ENCODE measurements at places on chromosomes 5 and 9.

DNA sequence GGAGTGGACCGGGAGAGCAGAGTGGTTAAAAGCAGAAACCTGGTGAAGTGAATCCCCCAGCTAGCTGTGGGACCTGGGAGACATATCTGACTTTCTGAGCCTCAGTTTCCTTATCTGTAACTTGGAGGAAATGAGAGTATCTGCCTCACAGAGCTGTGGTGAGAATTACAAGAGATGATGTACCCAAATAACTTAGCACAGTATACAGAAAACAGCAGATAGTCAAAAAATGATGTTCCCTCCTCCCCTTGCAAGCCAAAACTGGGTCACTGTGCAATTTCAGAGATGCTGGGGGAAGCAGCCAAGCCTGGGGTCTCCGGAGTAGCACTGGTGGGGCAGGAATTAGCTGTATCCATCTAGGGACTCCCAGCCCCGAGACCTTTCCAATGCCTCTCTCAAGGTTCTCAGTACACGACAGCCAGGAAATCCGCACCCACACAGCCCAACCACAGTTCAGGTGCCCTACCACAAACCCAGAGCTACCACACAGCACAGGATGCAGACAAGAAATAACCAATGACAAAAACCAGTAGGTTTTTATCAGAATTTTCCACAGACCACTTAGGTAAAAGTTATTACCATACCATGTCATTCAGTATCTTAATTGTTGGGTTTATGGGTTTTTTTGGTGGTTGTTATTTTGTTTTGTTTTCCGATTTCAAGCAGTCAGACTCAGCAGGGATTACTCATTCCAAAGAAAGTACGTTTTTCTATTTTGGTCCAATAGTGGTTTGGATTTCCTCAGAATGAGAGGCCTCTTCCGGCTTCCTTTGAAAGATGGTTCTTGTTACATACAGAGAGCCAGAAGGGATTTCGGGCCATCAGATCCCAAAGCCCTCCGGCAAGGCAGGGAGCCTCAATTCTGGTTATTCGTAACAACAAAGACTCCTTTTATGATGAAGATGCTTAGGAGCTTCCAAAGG is 4.9 kb upstream of the HRH2 start:
- no peak for DNase-seq

GRCh38 chr5:129120158-129120581 is 25.6 kb downstream of the ISOC1 start:
- DNase-seq, result no peak

DNA sequence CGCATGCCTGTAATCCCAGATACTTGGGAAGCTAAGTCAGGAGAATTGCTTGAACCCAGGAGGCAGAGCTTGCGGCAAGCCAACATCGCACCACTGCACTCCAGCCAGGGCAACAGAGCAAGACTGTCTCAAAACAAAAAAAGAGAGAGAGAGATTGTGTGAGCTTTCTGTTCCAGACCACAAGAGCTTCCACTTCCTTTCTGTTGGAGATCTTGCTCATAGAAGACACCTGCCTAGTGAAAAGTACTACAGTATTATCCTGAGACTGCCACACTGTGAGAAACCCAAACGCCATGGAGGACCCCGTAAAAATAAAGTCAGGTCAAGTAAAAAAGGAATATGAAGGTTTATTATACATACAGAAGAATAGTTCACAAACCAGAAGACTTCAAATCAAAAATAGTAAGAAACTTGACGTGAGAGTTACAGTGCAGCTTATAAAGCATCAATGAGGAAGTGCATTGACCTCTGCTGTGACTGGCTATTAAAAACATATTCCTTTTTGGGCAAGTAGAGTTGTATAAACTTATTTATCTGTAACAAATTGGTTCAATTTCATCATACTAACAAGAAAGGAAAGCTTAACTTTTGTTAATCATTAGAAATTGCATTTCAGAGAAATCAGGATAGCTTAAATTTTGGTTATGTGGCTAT is 4.3 kb upstream of the EMB start:
- no peak for DNase-seq

DNA sequence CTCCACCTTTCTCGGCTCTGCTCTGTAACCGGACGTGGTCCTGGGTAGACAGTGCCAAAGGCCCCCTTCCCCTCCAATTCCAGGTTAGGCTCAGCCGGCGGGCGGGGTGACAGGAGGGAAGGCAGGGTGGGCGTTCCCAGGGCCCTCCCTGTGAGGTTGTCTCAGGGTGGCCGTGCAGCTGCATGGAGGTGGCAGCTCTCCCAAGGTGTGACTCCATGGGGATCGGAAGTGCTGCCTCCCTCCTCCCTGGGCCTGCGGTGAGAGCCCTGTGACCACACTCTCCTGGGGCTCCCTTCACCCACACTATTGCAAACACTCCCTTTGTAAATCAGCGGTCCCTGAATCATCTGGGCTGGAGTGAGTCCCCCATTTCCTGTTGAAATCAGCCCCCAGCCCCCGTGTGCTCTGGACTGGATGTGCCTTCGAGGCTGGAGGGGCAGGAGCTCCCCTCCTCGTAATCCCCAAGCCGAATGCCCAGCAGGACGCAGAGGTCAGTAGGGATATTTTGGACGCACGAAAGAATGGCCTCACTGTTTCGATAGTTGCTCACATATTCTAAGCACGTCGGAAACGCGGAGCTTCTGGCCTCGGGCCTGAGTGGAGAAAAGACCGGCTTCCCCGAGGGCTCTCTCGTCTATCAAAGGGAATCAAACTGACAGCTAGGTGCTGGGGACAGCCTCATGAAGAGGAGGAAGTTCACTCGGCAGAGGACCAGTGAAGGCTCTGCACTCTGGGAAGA is 107.6 kb upstream of the COL5A1 start:
- DNase-seq, result no peak

DNA sequence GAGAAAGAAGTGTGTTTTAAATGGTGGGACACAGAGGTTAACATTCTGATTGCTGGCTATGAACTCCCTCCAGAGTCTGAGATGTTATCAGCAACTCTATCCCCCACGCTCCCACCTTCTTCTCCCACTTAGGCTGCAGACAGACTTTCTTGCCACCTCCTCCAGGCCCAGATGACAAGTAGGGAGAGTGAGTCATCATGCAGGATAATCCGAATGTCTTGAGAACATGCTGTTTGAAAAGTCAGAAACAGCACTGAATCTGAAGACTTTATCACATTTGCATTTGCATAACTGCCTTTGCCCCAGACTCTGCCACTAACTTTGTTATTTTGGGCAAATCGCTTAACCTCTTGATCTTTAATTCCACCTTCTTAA is 139.8 kb downstream of the ESM1 start:
- no peak for DNase-seq

- DNase-seq, result no peak
These were observed 4.2 kb downstream of the GCNT1 start for GRCh38 chr9:76463211-76463610.

All from right renal pelvis (tissue), 4 donors.